Panc1 (cell line): ENCODE measurements at places on chromosomes 12 and 14.

DNA sequence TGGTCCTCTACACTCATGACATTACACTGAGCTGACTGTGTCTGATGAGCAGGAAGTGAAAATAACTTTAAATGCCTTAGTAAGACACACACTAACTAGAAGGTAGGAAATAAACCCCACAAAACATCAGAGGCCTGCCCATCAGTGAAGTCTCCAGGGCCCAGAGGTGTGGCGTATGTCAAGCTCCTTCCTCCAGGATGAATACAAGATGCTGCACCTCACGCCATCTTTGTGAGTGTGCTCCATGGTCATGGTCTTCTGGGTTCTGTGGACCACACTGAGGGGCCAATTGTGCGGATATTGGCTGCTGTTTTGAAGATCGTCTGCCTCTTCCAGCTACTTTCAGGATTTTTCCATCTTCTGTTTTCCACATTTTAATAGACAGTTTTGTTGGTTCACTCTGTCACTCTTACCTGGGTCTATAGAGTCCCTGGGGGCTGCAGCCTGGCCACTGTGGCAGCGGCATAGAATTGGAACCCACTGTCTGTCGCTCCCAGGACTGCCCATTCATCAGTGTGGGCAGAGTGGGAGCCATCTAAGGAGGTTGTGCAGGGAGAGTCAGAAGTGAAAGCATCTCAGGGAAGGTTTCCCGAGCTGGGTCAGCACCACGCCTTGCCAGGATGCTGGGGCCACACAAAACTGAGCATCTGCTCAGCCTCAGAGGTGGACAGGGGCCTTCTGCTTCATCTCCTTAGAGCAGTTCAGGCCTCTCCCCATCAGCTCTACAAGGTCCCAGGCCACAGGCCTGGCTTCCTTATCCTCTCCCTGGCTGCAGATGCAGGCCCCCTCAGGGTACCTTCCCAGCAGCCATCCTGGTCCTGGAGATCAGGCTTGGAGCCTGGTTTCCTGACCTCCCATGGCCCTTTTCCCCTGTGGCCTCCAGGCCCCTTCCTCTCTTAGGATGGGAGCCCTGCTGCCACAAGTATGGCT is 57.5 kb upstream of the C14orf180 start:
- no peak for DNase-seq

- DNase-seq = no peak
Measured at GRCh38 chr12:120412421-120412820, 25.5 kb upstream of the COX6A1 start.

DNA sequence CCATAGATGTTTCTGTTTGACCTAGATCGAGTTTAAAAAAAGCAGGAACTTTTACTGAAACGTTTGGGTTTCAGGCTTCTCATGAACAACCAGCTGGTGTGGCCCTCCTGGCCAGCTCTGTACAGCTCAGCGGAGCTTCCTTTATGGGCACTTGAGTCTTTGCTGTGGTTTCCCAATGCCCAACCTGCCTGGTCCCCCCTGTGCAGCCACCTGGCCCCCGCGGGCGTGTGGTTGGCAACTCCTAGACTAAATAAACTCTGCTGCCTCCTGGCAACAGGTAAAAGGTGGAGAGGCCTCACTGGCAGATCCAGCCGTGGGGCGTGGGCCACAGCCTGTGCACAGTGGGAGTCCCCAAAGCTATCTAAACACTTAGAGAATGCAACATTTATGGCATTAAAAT is 38.7 kb downstream of the ADGRD1 start:
- DNase-seq = no peak

DNA sequence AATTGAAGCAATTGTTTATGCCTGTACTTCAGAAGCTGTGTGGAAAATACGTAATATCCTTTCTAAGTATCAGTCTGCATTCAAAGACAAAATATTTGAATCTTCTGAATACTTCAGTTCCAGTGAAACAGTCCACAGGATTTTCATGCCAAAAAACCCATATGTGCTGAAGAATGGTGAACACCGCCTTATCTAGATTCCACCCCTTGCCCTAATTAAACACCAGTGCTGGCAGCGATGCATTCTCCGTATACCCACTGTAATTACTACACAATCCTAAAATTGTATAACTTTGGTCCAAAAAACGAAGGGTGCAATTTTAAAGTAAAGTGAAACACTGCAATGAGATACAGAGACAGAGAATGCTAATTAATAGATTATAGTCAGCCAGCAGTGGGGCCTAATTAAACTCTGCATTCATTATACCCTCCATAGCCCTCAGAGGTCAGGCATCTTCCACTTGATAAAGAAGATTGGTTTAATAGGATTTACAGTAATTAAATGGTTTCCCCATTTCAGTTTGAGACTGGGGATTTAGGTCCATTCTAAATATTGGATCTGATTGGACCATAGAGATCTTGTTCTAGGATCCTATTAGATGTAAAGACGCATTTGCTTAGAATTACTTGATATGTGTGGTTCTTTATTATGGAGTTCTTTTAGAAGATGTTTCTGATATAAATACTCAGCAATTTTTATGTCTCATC is 43.9 kb downstream of the ERC1 start:
- DNase-seq = no peak

DNA sequence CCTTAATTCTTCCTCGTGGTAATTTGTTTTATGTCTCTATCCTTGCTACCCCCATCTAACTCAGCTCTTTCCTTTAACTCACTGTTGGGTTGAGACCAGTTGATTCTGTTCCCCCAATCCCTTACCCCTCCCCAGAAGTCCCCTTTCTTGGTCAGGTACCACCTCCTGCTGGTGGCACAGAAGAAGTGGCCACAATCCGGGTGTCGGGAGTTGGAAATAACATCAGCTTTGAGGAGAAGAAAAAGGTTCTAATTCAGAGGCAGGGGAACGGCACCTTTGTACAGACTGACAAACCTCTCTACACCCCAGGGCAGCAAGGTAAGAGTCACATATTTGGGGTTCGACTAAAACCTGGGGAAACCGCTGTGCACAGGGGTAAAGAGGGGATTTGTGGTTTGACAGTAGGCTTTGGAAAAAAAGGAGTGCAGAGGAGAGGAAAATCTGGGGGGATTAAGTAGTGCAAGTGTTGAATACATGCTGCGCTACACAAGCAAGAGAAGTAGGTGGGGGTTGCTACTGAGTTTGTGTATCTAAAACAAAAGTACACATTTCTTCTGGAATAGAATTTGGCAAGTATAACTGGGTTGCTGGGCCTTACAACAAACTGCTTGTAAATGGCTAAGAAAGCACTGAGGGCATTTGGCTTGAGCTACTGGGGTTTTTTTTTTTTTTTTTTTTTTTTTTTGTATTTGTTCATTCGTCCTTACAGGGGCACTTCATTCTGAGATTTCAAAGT is 1.3 kb downstream of the A2ML1 start:
- DNase-seq = no peak

- DNase-seq = no peak
Measured at GRCh38 chr12:106170285-106170684, 31.5 kb upstream of the NUAK1 start.

GRCh38 chr12:66786531-66787308 is 107.8 kb upstream of the GRIP1 start:
- DNase-seq = no peak

GRCh38 chr14:104150136-104151025 is 12.0 kb downstream of the KIF26A start:
- DNase-seq = no peak
